ENCODE measurements at places on chromosomes 5 and 9.
A peak's percentile ranks its signal among the peaks of the same experiment; 100 is the strongest.

DNA sequence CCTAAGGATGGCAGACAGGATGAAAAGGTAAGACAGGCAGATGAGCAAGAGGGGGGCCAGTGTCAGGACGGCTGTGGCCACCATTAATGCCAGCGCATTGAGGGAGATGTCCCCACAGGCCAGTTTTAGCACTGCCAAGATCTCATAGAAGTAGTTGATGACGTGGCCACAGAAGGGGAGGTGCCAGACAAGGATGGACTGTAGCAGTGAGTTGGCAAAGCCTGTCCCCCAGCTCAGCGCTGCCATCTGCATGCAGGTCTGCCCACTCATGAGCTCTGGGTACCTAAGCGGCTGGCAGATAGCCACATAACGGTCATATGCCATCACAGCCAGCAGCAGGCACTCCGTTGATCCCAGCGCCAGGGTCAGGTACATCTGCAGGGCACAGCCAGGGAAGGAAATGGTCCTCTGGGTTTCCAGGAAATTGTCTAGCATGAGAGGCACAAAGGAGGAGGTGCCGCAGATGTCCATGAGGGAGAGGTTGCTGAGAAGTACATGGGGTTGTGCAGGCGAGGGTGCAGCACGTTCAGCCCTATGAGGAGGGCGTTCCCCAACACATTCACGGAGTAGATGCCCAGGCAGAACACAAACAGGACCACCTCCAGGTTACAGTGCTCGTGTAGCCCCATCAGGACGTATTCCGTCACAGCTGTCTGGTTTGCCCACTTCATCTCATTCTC lies 10.8 kb downstream of the OR13J1 start:
- DNase-seq, result no peak

GRCh38 chr5:52867809-52868208 lies 80.1 kb downstream of the ITGA1 start:
- no peak for DNase-seq

- peak; percentile 66 for DNase-seq
Measured at GRCh38 chr5:64612344-64612961, 77.8 kb upstream of the SHISAL2B start.

DNA sequence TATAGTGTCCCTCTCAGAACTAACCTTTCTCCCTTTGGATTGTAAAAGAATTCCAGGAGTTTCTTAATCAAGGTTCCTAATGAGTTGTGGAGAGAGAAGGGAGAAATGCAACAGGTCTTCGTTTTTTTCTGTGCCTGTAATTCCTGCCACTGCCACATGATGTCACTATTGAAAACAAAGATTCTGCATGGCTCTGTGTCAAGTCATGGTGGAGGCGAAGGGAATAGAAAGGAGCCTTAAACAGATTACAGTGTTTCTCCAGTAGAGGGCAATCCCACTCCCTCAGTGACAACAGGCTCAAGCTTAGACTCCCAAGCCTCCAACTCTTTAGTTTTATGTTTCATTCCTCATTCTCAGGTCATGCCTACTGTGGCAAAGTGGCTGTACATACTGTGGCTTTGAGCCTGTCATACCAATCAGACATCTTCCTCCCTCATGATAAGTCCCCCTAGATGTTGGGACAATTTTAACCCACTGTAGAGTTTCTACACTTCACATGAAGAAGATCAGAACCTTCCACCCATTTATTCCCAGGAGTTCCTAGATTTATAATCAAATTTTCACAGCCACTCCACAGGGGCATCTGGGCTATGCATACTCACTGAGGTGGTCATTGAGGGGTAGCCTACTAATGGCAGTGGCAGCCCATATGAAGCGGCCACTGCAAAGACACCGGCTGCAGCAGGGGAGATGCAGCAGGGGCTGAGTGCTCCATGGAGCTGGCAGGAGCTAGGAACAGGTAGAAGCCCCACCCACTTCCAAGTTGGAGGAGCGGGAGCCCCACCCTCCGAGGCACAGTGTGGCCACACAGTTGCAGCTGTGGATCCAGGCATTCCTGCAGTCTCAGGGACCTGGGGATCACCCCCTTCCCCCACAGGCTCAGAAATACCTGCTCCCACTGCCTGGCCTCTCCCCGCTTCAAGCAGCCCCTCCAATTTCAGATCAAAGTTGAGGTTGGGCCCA lies 97.4 kb upstream of the TRIM32 start:
- DNase-seq, result peak; percentile 89

GRCh38 chr5:148595697-148596096 lies 58.6 kb downstream of the HTR4 start:
- no peak for DNase-seq

GRCh38 chr5:96159043-96159442 lies 197.4 kb upstream of the ELL2 start:
- no peak for DNase-seq

- DNase-seq, result no peak
Measured at GRCh38 chr5:13943676-13944075, 812 bp downstream of the DNAH5 start.

- no peak for DNase-seq
Measured at GRCh38 chr9:136554870-136555269, 9.0 kb upstream of the NOTCH1 start.
